NCI-H2081 (cell line): ENCODE measurements at places on chromosomes 12 and 14.

GRCh38 chr12:3962631-3963483, 89.7 kb upstream of the PARP11 start:
- DNase-seq = no peak

DNA sequence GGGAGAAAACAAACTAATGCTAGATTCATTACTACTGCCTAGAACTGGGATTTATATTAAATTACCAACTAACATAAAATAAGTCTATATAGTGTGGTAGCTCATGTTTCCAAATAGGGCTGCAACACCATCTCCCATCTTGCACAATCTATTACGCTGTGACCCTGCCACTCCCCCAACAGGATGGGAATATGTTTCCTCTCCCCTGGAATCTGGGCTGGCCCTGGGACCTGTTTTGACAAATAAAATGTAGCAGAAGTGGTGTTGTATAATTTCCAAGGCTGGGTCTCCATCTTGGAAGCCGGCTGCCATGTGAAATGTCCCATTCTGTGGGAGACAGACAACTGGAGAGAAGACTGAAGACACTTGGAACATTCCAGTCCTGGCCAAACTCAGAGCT, 45.6 kb upstream of the FERMT2 start:
- no peak for DNase-seq

DNA sequence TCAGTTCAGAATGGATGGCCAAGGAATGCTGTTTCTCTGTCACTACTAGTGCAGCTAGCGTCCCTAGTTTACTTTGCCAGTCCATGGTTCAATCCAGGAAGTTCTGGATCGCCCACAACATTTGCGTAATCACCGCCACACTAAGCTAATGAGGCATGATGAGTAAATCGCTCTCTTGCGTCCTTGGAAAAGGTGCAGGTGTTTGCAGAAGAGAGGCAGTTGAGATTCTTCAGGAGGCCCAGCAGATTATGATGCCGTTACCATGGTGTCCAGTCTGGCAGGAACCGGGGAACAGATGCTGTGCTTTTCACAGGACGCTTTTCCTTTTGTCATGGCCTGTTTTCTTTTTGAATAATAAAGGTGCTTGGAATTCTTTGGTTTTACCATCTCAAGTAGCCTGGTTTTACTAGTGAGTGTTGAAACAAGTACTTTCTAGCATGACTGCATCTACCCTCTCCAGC, 9.0 kb downstream of the TPH2 start:
- DNase-seq = peak; percentile 91

DNA sequence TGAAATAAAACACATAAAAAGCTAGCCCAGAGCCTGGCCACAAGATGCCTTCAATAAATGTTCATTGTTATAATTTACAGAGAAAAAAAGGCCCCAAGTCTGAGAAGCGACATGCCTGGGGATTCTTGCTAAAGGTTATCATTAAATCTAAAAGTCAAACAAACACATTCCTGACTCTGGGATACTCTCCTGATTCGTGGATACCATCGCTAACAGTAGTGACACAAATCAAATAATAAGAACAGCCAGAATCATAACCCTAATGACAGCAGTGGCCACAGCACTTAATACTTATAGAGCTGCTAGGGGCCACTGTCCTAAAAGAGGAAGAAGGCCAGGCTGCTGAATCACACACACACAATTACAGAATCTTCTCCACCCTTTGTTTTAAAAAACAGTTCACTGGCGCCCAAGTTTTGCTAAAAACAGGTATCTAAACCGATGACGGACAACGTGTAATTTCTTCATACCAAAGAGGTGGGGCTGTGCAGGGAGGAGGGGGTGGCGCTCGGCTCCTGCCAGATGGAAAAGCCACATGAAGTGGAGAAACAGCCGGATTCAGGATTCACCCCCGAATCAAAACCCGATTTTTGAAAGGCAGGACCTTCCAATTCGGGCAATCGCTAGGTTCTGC, 1.2 kb downstream of the CLIP1 start:
- peak; percentile 33 for DNase-seq

- no peak for DNase-seq
Observed at GRCh38 chr14:56514663-56515371, 64.8 kb upstream of the TMEM260 start.

GRCh38 chr14:23883684-23884540, 69.7 kb upstream of the DHRS4 start:
- no peak for DNase-seq

DNA sequence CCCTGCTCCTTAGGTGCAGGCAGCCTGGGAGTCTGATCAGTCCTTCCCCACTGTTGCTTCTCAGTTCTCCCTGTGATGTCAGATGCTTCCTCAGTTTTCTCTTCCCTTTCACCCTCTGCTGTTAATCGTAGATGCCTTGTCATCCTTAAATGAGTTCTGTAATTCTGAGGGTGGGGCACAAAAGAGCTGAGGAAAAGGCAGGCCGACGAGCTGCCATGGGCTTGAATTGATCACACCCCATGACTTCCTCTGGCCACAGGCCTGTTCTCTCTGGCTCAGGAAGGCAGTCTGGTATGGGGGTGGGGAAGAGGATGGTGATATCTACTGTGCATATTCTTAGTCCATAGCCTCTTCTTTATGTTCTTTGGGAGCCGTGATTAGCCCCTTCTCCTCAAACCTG, 5.2 kb upstream of the AP1G2 start:
- DNase-seq = no peak

- DNase-seq = no peak
Observed at GRCh38 chr12:75432924-75433323, 42.0 kb downstream of the GLIPR1L2 start.

GRCh38 chr12:103909811-103910210, 20.4 kb upstream of the HSP90B1 start:
- no peak for DNase-seq

GRCh38 chr12:50217202-50217601, 50.0 kb upstream of the CERS5 start:
- DNase-seq = no peak

- no peak for DNase-seq
Observed at GRCh38 chr12:96233168-96233567, 39.0 kb downstream of the ELK3 start.

DNA sequence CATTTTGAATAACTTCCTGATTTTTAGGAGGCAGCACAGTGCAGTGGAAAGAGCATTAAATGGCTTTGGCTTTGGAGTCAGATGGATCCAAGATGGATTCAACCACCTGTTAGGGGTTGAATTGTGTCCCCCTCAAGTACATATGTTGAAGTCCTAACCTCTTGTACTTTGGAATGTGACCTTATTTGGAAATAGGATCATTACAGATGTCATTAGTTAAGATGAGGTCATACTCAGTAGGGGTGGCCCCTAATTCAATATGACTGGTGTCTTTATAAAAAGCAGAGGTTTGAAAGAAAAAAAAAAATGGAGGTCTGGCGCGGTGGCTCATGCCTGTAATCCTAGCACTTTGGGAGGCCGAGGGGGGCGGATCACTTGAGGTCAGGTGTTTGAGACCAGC, 18.8 kb downstream of the ATP5MC2 start:
- no peak for DNase-seq

- peak; percentile 41 for DNase-seq
Observed at GRCh38 chr14:59852350-59852749, 18.2 kb downstream of the RTN1 start.

DNA sequence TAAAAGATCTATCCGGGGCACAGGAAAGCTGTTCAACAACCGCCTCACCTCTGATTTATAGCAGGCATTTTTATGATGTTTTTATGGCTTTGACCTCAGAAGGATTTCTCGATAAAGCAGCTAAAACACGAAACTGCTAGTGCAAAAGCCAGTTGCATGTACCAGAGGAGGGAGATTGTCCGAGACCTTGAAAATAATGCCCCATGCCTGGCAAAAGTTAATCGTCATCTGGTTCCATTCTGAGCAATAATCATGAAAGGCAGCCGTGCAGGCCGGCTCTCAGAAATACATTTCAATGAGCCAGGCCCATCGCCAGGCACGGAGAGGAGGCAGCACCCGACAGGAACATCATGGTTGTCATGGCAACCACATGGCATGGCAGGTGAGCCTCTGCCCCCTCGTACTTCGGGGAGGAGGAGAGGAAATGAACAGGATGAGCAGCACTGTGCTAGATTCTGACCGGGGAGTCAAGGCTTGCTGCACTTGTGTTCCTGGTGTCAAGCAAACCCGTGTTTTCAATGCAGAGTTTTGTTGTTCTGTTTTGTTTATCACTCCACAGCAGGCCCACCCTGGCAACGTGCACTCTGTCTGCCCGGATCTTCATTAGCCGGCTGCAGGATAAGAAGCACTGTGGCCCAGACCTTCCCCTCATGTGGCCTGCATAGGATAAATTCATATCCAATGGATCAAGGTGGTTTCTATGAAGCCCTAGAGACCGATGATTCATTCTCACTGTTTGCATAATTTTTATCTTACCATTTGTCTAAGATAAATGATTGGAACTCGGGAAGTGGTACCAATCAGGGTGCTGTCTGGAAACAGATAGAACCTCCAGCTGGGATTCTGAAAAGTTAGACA, 160.2 kb downstream of the RIMBP2 start:
- peak; percentile 91 for DNase-seq

DNA sequence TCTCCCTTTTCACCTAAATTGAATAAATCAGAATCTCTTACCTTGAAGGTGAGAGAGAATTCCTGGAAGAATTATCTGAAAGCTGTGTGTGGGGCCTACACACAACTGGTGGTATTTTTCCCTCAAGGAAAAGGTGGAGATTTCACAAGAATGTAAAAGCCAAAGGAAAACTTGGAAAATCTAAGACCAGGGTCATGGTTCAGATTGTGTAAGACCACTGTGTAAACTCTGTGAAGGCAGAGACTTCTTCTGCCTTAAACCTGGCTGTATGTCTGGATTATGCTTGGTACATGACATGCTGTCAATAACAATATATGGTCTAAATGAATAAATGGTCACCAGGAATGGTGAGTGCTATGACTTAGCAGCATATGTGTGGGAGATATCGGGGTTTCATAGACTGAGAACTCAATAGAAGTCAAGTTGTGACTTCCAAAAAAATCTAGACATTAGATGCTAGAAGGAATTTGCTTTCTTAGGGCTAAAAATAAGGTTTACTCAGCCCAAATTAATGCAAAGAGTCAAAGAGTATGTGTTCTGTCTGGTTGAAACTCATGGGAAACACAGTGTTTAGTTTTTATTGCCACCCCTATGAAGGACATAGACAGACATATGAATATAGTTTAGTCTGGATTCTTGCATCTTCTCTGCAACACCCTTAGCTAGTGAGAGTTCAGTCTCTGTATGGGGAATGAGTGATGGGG, 163.7 kb downstream of the SNAPC1 start:
- DNase-seq = no peak

- DNase-seq = no peak
Observed at GRCh38 chr14:100590726-100591452, 3.7 kb upstream of the BEGAIN start.

- DNase-seq = no peak
Observed at GRCh38 chr14:23876160-23876750, 77.3 kb upstream of the DHRS4 start.

DNA sequence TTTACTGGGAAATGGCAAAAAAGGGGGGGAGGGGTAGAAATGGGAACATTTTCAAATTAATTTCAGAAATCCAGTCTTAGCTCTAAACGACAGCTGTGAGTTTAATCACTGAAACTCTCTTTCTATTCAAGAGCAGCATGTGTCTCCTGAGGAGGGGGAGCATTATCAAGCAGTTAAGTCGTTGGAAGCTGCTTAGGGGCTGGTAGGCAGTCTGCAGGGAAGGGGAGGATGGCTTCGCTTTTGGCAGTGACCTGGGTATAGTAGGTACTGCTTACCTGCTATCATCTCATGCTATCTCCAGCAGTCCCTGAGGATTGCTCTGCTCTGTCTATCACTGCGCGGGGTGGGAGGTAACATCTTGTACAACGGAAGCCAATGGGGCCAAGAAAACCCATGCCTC, 567.4 kb downstream of the NRXN3 start:
- DNase-seq = no peak

- no peak for DNase-seq
Observed at GRCh38 chr12:123367511-123367910, 2.9 kb upstream of the SBNO1 start.

DNA sequence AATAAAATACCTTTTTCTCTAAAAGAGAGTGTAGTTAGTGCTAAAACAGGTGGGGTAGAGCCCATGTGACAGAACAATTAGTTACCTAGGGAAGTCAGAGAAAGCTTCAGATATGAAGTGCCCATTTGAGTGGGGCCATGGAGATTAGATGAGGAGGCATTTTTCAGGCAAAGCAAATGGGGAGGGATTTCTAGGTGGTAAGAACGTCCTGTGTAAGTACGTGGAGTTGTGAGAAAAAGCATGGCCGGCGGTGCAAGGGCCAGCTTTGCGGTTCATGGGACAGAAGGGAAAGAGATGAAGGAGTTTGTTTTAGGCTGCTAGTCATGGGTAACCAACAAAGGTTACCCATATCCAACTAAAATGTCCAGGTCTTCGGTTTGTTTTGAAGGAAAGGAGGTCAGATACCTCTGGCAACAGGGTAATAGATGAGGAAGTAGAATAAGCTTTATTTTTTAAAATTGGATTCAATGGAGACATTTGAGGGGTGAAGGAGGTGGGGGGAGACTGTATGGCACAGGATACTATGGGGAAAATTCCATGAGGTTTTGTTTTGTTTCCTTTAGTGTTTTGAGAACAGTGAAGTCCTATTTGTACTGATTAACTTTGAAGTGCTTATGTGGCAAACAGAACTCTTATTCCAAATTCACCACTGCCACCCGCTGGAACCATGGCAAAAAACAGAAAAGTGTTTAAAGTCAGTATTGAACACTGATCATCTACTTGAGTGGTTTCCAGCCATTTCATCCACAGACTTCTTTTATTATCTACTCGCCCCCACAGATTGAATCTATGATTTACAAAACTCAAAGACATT, 10.0 kb upstream of the SNRPF start:
- no peak for DNase-seq

DNA sequence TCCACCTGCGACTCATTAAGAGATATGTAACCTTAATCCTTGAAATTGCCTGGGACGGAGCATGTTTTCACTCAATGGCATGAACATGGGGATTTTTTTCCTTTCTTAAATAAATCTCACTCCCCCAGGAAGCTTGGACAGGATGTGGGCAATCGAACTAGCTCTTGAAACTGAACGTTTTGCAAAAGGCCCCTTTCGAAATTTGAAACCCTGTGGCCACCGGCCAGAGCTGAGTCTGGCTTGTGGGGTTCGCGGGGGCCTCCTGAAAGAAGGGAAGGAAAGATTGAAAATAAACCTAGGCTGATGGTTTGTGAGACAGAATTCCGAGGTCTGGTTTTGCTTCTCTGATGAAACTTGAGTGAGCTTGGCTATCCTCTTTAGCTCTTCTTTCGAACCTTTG, 101.4 kb upstream of the RTL1 start:
- DNase-seq = no peak

- DNase-seq = no peak
Observed at GRCh38 chr14:93375673-93376156, 28.7 kb downstream of the COX8C start.

- no peak for DNase-seq
Observed at GRCh38 chr12:12909995-12910420, 18.6 kb downstream of the GPRC5A start.

DNA sequence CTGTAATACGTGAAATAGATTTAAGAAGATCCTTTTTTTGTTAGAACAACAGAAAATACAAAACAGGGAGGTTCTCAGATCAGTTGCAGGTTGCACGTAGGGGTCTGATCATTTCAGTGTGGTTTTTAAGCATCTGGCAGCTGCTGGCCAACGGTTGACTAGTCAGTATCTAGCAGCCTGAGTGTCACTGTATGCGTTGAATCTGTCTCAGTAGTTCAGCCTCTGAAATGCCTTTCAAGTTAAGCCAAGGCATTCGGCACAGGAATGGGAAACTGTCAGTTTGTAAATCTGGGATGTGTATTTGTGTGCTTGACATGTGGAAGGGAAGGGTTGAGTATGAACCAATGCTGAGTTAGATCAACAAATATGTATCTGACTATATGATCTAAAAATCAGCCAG, 165.9 kb downstream of the CACNA1C start:
- no peak for DNase-seq
